CD4-positive, alpha-beta T cell treated with Interferon gamma for 1 hour (primary cell): ENCODE measurements at places on chromosomes 4 and X.

DNA sequence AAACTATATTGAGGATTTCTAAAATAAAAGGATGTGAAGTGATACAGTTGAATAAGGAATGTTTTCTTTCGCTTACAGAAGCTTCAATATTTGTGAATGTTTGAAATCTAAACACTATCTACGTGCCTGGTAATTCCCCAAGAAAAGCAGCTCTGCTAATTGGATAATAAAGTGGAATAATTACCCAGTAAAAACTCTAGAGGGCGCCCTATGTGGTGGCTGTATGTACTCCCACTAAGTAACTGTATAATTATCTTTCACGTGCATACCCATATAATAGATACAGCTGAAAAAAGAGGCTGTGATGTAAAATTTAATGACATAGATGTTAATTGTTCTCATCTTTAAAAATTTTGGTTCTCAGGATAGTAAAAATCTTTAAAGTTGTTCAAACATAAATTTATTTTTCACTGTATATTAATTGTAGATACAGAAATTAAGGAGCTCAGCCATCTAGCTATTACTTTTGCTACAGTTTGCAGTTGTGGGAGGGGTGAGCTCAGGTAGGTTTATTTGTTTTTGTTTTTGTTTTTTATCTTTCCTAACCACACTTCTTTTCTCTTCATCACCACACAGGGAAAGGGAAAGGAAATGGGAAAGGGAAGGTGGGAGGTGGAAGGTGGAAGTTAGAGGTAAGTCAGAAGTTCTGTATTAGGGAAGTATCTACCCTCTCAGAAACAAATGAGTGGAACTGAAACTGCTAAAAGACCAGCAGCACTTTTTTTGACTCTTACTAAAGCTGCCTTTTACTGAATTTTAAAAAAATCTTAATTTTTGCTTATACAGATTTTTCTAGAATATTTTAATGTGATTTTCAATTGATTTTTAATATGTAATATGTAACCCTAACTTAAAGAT, 151.7 kb upstream of the RPS6KA6 start:
- DNase-seq: no peak

GRCh38 chr4:7956270-7956808, 16.7 kb upstream of the AFAP1 start:
- no peak for DNase-seq

GRCh38 chr4:26173619-26174018, 147.2 kb upstream of the RBPJ start:
- no peak for DNase-seq

GRCh38 chr4:36168127-36168878, 76.0 kb downstream of the ARAP2 start:
- no peak for DNase-seq

DNA sequence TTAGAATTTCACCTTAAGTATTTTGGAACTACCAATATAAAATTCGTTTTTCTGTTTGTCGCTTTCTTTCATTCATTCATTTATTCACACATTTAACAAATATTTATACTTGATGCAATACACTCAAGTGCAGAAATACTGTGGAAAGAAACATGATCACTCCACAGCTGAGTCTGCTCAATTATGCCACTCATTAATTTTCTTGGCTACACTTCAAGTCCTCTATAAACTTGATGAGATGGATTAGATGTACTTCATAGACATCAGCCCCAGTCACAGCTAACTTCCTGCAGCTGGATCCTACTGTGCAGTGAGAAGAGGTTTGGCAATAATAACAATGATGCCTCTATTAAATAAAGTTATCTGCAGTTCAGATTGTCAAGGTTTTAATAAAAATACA, 208.1 kb downstream of the PDGFC start:
- DNase-seq: no peak

DNA sequence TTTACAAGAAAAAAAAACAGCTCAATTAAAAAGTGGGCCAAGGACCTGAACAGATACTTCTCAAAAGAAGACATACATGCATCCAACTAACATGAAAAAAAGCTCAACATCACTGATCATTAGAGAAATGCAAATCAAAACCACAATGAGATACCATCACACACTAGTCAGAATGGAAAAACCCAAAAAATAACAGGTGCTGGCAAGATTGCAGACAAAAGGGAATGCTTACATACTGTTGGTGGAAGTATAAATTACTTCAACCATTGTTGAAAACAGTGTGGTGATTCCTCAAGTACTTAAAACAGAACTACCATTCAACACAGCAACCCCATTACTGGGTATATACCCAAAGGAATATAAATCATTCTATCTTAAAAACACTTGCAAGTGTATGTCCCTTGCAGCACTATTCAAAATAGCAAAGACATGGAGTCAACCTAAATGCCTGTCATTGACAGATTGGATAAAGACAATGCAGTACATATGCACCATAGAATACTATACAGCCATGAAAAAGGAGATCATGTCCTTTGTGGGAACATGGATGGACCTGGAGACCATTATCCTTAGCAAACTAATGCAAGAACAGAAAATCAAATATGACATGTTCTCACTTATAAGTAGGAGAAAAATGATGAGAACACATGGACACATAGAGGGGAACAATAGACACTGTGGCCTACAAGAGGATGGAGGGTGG, 97.6 kb downstream of the RAB28 start:
- no peak for DNase-seq

GRCh38 chrX:78124307-78124706, 15.1 kb downstream of the TAF9B start:
- no peak for DNase-seq

DNA sequence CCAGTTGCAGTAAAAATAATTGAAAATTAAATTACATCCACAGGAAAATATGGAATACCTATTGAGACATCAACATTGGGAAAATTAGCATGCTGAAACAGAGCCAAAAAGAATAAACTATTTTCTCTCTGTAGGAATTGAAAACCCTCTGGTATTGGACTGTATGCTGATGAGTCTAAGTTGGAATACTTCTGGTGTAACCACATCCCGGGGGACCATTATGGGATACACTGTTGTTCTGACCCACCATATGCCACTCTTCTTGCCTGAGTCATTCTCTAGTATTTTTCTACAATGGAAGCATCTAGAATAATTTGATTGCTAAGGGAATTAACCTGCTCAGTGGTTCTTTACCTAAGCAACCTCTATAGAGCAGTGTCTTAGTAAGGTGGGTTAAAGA, 640.7 kb upstream of the AGA start:
- no peak for DNase-seq

- peak; percentile 40 for DNase-seq
These were observed 1.8 kb downstream of the FLNA start for GRCh38 chrX:154372612-154373022.

- DNase-seq: no peak
These were observed 103.8 kb downstream of the CAMK2D start for GRCh38 chr4:113657586-113658233.

GRCh38 chr4:60809486-60809800, 390.7 kb upstream of the ADGRL3 start:
- no peak for DNase-seq

DNA sequence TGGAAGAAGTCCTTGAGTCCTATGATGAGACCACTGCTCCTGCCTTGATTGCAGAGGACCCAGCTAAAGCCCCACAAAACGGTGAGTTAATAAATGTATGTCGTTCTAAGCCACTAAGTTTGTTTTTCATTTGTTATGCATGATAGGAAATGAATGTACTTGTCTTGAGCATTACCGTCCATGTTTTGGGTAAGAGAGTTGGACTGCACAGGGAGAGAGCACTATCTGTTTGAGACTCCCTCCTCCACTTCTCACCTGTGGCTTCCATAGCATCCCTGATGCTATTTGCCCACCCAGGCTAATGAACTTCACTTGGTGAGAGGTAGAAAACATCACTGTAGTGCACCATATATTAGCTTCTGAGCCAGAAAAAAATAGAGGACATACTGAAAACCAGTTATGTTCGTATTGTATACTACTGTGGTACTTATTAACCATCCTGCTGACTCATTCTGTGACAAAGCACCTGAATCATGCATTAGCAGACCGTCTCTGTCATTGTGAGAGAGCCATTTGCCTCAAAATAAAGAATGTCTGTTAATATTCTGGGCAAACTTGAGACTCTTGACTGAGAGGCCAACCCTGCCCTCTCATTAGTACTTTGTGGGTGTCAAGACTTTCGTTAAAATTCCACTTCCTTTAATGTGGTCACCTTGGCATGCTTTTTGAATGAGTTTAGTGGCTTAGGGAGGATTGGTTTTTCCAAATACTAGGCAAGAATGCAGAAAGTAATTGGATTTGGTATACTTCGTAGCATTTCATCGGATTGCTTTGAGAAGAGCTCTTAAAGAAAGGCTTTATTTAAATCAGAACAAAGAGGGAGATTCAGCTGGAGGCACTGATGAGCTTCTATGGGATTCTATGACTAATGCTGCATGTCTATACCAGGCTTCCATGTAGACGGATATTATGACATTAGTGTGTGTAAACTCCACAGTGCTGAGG, 99.3 kb upstream of the GRPR start:
- no peak for DNase-seq

- no peak for DNase-seq
These were observed 91.1 kb upstream of the ATP8A1 start for GRCh38 chr4:42747971-42748370.

DNA sequence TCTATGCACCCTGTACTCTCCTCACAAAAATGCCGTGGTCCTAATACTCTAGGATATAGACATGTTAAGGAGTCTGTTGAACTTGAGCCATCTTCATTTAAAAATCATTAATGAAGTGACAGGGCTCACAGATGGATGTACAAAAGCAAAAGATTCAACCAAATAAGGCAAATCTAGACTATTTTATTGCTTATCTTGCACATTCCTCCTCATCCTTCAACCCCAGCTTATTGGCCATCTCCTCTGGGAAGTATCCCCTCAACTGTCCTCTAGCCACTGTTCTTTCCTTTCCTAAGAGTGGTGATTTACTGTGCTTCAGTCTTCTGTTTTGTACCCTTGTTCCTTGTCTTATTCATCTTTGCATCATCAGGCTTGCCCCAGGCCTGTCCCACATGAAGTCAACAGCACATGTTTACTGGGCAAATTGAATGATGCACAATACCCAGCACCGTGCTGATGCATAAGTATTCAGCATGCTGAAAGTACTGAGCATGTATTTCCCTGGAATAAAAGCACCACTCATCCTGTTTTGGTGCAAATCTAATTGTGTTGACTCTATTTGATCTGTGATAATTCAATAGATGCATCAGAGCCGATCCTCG, 287.3 kb upstream of the CLNK start:
- no peak for DNase-seq

DNA sequence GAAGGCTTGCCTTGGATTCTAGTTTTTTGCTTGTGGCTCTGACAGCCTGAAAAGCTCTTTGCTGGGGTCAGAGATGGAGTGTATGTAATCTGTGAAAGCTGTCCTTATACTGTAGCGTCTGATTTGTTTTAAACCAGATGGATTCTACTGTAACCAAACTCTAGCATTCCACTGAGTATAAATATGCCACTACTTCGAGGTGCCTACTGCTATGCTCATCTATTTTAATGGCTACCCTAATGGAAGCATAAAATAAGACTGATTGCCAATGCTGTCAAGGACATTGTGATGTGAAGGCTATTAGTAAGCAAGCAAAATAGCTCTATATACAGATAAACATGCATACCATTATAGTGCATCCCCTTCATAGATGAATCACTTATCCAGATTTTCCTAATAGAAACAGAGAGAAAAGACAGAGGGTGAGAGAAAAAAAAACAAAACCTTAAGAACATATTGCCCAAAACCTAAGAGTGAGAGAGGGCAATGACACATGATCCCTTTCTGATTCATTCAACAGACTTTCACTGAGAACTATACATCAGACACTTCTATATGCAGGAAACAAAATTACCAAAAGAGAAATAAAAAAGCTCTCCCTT, 1025.8 kb upstream of the LCORL start:
- no peak for DNase-seq

- no peak for DNase-seq
These were observed 9.6 kb upstream of the SLAIN2 start for GRCh38 chr4:48331577-48332330.

DNA sequence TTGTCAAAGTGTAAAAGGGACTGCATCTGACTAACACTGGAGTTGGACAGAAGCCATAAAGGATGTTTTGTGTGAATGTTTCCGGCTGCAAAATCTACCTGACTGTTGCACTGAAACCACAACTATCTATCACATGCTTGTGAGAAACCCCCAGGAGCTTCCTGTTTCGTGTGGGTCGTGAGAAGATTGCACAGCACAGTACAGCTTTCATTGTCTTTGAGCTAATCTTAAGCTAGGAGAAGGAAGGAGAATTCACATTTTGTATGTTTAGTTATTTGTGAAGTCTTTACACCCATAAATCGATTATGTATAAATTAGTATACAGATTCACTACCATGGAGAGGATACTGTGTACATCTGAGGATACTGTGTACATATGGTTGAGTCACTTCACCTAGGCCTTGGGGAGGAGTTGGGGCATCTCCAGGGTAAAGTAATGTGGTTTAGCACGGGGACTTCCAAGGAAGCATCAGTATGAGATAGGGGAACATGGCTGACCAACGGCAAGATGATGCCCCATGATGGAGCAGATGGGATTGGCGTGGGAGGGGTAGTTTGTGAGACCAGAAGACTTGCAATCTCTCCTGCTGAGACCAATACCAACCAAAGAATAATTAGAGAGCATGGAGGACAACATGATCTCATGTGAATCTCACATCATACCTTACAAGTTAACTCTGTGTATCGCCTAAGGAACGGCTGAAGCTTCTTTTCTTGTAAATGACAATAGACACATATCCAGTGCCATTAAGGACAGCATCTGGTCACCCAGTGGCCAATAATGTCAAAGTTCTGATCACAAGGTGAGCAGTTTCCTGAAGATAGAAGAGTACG, 43.1 kb upstream of the FAM9C start:
- DNase-seq: peak; percentile 82

DNA sequence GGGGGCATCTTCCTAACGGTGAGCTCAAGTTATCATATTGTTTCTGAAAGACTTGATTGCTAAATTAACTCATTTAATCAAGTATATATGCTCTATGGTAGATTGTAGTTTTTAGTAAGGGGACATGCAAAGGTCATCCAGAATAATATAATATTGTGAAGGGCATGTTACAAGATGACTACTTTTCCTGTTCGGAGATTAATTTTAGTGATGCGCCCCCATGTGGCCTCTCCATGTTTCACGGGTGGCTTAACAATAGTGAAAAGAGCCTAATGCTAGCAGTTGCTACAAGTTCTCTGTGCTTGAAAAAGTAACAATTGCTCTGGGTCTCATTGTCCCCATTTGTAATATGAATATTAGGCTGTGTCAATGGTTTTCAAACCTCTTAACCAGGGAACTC, 12.2 kb downstream of the SMPX start:
- no peak for DNase-seq
